ENCODE measurements at places on chromosomes 3 and 15. TPM values are rescaled to one million over a fixed set of nuclear protein-coding genes. Genes with fewer than 3 reads are reported as not detected.

The ROPN1 gene
- total RNA-seq: not detected

The PLSCR4 gene
- total RNA-seq: not detected

The PSTPIP1 gene
- total RNA-seq: 141 TPM

DNA sequence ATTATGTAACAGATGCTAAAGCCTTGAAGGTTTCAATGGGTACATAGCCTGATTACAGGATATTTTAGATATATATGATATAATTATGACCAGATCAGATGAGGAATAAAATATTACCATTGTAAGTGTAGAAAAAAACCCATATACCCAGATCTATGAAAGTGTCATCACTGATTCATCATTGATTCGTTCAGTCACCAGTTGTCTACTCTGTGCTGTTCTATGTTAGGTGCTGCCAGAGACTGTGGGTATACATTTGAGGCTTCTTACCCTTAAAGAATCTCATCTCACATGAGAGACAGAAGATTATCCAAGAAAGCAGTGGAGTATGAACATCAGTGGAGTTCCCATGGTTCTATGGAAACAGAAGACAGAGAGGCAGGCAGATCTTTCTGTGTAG is 92.2 kb downstream of the MBNL1 start:
- H3K36me3 ChIP-seq: peaks cover 25% of the 10 kb centered on the region
- peak overlapping the region; percentile 80 for H3K27ac ChIP-seq
- no peaks in the 10 kb centered on the region for H3K27me3 ChIP-seq
- no peak for DNase-seq

The UPK1B gene
- total RNA-seq: not detected

The FHIT gene
- 48.2 TPM for total RNA-seq

- peak overlapping the region; percentile 99 for H3K27ac ChIP-seq
- peak overlapping the region; percentile 74 for H3K4me3 ChIP-seq
- H3K4me1 ChIP-seq: peaks cover 13% of the 10 kb centered on the region
- DNase-seq: peak; percentile 35
- H3K27me3 ChIP-seq: no peaks in the 10 kb centered on the region
Measured at GRCh38 chr3:47421741-47422649, 41.2 kb downstream of the PTPN23 start.

- no peak overlapping the region for H3K27ac ChIP-seq
- H3K27me3 ChIP-seq: peaks cover under 1% of the 10 kb centered on the region
- H3K4me1 ChIP-seq: peaks cover 12% of the 10 kb centered on the region
Measured at GRCh38 chr15:70566989-70567388, 196.4 kb downstream of the UACA start.

The LRRIQ4 gene
- total RNA-seq: 0.22 TPM
